ENCODE measurements at places on chromosomes 1 and 21. TPM values are rescaled to one million over a fixed set of nuclear protein-coding genes. Genes with fewer than 3 reads are reported as not detected.

RIPK4 gene
- under 0.01 TPM for total RNA-seq

PLPPR4 gene
- total RNA-seq: 0.12 TPM

HSPB7 gene
- 2.0 TPM for total RNA-seq

DEGS1 gene
- total RNA-seq: 90.2 TPM

NES gene
- total RNA-seq: 26.6 TPM

FLG2 gene
- not detected for total RNA-seq

POU2F1 gene
- total RNA-seq: 2.5 TPM

NOS1AP gene
- not detected for total RNA-seq

B3GALNT2 gene
- 17.7 TPM for total RNA-seq

PKLR gene
- not detected for total RNA-seq

FCRL1 gene
- total RNA-seq: not detected

PDC gene
- not detected for total RNA-seq

F3 gene
- total RNA-seq: 10.5 TPM

TMEM54 gene
- 42.6 TPM for total RNA-seq

S100A5 gene
- not detected for total RNA-seq

COL6A2 gene
- 3,212 TPM for total RNA-seq

POGK gene
- total RNA-seq: 17.7 TPM

AIRE gene
- total RNA-seq: not detected

TMEM240 gene
- 6.1 TPM for total RNA-seq

MEGF6 gene
- total RNA-seq: 35.6 TPM

SLC27A3 gene
- total RNA-seq: 65.2 TPM

XPR1 gene
- 7.8 TPM for total RNA-seq

WNT2B gene
- 1.6 TPM for total RNA-seq

SPRR1B gene
- not detected for total RNA-seq

AKT3 gene
- total RNA-seq: 23.5 TPM

STUM gene
- total RNA-seq: 0.35 TPM

MAB21L3 gene
- not detected for total RNA-seq

XKR8 gene
- total RNA-seq: 4.2 TPM

TCHHL1 gene
- not detected for total RNA-seq

BSND gene
- total RNA-seq: not detected

ADCY10 gene
- not detected for total RNA-seq

TNFRSF18 gene
- not detected for total RNA-seq

FCGR3B gene
- total RNA-seq: not detected

ROR1 gene
- 93.1 TPM for total RNA-seq

CCDC27 gene
- total RNA-seq: not detected

NPR1 gene
- total RNA-seq: 46.2 TPM

MCOLN2 gene
- total RNA-seq: 0.94 TPM

ANGPTL1 gene
- total RNA-seq: 43.1 TPM

THEM5 gene
- not detected for total RNA-seq
